ENCODE measurements at places on chromosomes 7 and 10. TPM values are rescaled to one million over a fixed set of nuclear protein-coding genes. Genes with fewer than 3 reads are reported as not detected.

- H3K4me1 ChIP-seq: no peaks in the 10 kb centered on the region
- no peaks in the 10 kb centered on the region for H3K27me3 ChIP-seq
- DNase-seq: no peak
- H3K36me3 ChIP-seq: no peaks in the 10 kb centered on the region
- H3K27ac ChIP-seq: no peak overlapping the region
Measured at GRCh38 chr7:115191526-115191925, 269.6 kb downstream of the MDFIC start.

DNA sequence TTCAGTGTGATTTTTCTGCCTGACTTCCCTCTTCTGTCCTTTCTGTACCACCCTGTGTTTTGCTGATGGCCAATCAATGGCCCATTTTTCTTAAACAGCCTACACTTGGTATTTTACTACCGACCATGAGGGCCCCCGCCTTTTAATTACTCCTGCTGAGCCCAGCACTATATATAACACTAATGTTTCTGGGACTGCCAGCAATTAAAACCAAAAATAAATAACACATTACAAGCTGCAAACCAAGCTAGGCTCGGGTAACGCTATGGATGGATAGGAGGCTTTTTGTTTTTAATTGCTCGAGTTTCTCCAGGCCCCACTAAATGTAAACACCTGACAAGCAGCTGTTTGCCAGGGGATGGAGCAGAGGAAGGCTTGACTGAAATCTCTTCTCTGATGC lies 915.4 kb upstream of the AUTS2 start:
- H3K27ac ChIP-seq: no peak overlapping the region
- DNase-seq: no peak
- H3K36me3 ChIP-seq: no peaks in the 10 kb centered on the region
- peaks cover 1% of the 10 kb centered on the region for H3K27me3 ChIP-seq

- no peak overlapping the region for H3K4me3 ChIP-seq
- peaks cover 2% of the 10 kb centered on the region for H3K27me3 ChIP-seq
- no peak overlapping the region for H3K27ac ChIP-seq
- no peak for DNase-seq
Measured at GRCh38 chr10:25988583-25988982, 54.6 kb downstream of the MYO3A start.

EBF3 gene
- total RNA-seq: not detected

AP4M1 gene
- total RNA-seq: 10.9 TPM
